Mesenteric fat pad (tissue), 1 donor: ENCODE measurements at places on chromosomes 16 and 17. TPM values are rescaled to one million over a fixed set of nuclear protein-coding genes. Genes with fewer than 3 reads are reported as not detected.

The CNGB1 gene
- total RNA-seq: not detected

DNA sequence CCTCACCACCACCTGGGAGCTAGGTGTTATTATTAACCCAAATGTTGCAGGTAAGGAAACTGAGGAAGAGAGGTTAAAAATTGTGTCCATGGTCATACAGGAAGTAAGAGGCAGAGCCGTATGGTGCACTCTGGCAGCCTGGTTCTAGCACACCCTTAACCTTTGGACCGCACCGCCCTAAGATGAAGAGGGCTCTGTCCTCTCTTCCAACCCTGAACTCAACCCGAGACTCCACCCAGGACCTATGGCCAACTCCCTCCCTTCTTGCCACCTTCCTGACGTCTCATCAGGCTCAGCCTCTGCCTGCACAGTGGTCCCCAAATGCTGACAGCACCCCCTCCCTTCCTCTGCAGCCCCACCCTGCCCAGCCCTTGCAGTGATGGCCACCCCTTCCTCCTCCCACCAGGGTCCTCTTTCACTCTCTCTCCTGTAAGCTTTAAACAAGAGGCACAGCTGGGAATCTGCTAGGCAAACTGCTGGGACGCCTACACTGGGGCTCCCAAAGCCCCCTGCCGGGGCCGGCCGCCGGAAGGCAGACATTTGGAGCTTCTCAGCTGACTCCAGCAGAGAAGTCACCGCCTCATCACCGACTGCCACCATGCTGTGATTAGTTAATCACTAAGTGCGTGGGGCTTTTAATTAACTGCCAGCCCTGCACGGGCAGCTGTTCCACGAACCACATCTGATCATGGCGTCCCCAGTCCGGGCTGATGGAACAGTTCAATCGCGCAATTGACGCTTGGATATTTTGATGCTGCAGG, 16.7 kb upstream of the C16orf78 start:
- DNase-seq: peak; percentile 72

DNA sequence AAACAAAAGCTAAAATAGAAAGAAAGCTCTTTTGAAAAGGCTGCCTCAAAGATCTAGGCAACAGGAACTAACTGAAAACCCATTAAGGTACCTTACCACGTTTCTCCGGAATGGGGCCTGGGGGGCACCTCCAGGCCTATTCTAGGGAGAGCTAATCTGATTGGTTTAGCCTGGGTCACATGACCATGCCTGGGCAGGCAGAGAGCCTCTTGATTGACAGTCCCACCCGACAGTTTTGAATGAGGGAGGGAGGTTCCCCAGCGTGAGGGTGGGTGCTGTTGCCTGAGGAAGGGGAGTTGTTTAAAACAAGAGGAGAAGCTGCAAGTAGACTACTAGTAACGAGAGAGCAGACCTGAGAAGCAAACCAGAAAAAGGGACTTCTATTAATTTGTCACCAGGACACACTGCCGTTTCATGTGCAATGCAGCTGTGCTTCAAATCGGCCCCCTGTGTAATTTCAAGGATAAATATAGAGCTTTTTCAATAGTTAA, 143.4 kb upstream of the HS3ST2 start:
- no peak for DNase-seq

GRCh38 chr17:33667052-33667509, 374.0 kb upstream of the ASIC2 start:
- no peak for DNase-seq

DNA sequence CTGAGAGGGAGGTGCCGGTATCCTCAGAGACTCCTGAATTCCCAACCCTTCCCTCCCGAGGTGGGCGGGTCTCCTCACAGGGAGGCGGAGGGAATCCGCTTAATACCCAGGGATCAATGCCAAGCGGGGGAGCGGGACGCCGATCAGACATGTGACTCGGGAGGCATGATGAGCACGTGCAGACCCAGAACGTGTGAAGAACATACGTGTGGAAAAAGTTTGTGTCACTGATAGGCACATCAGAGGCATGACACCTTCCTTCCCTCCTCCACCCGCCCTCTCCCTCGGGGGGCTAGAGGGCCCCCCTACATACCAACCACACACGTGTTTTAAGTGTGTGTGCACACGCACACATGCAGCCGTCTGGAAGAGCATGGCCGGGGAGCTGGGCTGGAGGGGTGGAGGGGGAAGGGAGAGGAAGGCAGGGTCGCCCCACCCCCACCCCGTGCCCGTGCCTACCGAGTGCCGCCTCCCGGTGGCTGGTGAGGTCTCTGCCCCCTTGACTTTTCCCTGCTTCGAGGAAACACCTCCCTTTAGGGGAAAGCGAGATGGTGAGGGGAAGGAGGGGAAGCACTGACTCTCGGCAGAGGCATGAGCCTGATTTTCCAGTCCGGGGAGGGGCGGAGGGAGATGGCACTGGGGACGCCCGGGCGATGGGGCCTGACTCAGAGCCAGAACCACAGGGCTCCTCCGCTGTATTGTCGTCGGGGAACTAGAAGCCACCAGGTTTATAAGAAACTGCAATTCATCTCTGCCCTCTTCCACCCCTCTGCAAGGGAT, 12.1 kb upstream of the TBX21 start:
- DNase-seq: no peak
